ENCODE measurements at places on chromosomes 7 and 10.

DNA sequence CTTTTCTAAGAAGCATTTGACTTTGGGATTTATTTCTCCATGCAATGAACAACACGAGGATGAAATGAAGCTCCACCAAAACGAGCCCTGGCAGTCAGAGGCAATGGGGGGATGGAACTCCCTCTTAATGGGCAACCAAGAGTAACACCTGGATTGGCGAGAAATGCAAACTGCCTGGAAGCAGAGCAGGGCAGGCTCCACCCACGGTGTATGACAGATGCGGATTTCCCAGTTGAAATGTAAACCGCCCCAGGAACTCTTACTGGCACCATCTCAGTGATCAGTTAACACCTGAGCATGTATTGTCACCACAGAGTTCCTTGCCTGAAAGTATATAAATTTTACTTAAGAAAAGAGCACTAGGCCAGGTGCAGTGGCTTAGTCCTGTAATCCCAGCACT lies 47.3 kb upstream of the AUTS2 start:
- no peaks in the 10 kb centered on the region for H3K4me1 ChIP-seq
- no peak overlapping the region for H3K4me3 ChIP-seq
- no peak overlapping the region for H3K27ac ChIP-seq
- no peak for DNase-seq

- H3K27ac ChIP-seq = no peak overlapping the region
- H3K4me1 ChIP-seq = no peaks in the 10 kb centered on the region
- no peaks in the 10 kb centered on the region for H3K36me3 ChIP-seq
- no peak for DNase-seq
- no peaks in the 10 kb centered on the region for H3K27me3 ChIP-seq
- no peak overlapping the region for H3K4me3 ChIP-seq
Measured at GRCh38 chr10:110337906-110338305, 33.2 kb upstream of the SMNDC1 start.

- H3K36me3 ChIP-seq = no peaks in the 10 kb centered on the region
- peak; percentile 12 for DNase-seq
- H3K4me1 ChIP-seq = peaks cover 6% of the 10 kb centered on the region
- no peak overlapping the region for H3K4me3 ChIP-seq
Measured at GRCh38 chr7:922334-923107, 32.0 kb downstream of the ADAP1 start.

DNA sequence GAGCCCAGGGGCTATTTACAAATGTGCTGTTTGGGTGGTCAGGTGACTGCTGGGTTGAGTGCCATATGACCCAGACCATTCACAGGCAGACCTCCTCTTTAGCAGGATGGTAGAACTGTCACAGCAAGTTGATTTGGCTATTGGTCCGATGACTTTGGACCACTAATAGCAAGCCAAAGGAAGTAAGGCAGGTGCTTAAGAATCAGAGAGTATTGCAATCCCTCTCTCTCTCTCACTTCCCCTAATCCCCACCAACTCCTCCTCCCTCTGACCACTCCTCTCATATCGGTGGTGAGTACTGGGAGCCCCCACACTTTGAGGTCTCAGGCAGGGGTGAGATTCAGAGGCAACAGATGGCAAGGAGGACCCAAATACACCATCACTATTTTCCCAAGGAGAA lies 165.3 kb downstream of the TRIL start:
- no peak overlapping the region for H3K27ac ChIP-seq
- H3K4me3 ChIP-seq = no peak overlapping the region
- DNase-seq = no peak
- H3K27me3 ChIP-seq = no peaks in the 10 kb centered on the region

GRCh38 chr10:82308641-82309040 lies 433.6 kb downstream of the NRG3 start:
- DNase-seq = no peak
- no peak overlapping the region for H3K27ac ChIP-seq
- no peak overlapping the region for H3K4me3 ChIP-seq

- H3K36me3 ChIP-seq = no peaks in the 10 kb centered on the region
- no peak overlapping the region for H3K4me3 ChIP-seq
- no peaks in the 10 kb centered on the region for H3K4me1 ChIP-seq
- no peaks in the 10 kb centered on the region for H3K27me3 ChIP-seq
- H3K27ac ChIP-seq = no peak overlapping the region
Measured at GRCh38 chr10:31101123-31101522, 69.5 kb upstream of the ZNF438 start.

DNA sequence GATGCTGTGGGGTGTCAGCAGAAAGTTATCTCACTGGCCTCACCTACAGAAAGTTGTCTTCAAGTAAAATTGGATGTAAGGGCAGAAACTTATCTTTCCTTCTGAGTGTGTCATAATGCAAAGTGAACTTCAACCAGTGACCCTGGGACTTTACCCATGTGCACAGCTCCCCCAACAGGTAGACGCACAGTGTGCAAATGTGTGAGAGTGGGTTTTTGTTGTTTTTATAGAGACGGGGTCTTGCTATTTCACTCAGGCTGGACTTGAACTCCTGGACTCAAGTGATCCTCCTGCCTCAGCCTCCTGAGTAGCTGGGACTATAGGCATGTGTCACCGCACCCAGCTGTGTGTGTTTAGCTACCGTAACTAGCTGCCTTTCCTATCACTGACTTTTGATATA lies 6.4 kb upstream of the KAZALD1 start:
- no peak overlapping the region for H3K27ac ChIP-seq
- H3K4me1 ChIP-seq = peaks cover 8% of the 10 kb centered on the region
- H3K36me3 ChIP-seq = no peaks in the 10 kb centered on the region

GRCh38 chr10:132100091-132100481 lies 34.3 kb downstream of the JAKMIP3 start:
- H3K27ac ChIP-seq = no peak overlapping the region
- peaks cover 15% of the 10 kb centered on the region for H3K27me3 ChIP-seq
- no peaks in the 10 kb centered on the region for H3K36me3 ChIP-seq
- no peak overlapping the region for H3K4me3 ChIP-seq
- no peak for DNase-seq
- no peaks in the 10 kb centered on the region for H3K4me1 ChIP-seq

- H3K4me3 ChIP-seq = no peak overlapping the region
- no peaks in the 10 kb centered on the region for H3K4me1 ChIP-seq
- H3K36me3 ChIP-seq = peaks cover 7% of the 10 kb centered on the region
Measured at GRCh38 chr7:2182461-2182860, 50.3 kb downstream of the MAD1L1 start.

- H3K36me3 ChIP-seq = no peaks in the 10 kb centered on the region
- H3K4me3 ChIP-seq = no peak overlapping the region
- H3K27me3 ChIP-seq = no peaks in the 10 kb centered on the region
- DNase-seq = no peak
- H3K27ac ChIP-seq = no peak overlapping the region
Measured at GRCh38 chr7:150321788-150322113, 1.4 kb upstream of the LRRC61 start.

DNA sequence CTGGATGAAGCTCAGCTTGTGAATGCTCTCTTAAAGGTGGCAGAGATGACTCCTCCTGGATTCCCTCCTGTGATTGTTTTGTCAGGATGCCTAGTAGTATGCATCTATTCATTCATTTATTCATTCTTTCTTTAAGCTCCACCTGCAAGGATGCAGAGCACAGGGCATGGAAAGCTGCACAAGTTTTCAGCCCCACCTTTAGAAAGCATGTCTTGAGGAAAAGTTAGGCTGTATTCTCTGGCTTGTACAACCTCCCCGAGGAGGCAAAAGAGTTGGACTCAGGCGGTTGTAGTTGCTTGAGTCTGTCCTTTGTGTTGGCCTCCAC lies 22.4 kb downstream of the ARID5B start:
- no peak overlapping the region for H3K27ac ChIP-seq
- H3K36me3 ChIP-seq = no peaks in the 10 kb centered on the region
- DNase-seq = no peak
- peaks cover 19% of the 10 kb centered on the region for H3K4me1 ChIP-seq

DNA sequence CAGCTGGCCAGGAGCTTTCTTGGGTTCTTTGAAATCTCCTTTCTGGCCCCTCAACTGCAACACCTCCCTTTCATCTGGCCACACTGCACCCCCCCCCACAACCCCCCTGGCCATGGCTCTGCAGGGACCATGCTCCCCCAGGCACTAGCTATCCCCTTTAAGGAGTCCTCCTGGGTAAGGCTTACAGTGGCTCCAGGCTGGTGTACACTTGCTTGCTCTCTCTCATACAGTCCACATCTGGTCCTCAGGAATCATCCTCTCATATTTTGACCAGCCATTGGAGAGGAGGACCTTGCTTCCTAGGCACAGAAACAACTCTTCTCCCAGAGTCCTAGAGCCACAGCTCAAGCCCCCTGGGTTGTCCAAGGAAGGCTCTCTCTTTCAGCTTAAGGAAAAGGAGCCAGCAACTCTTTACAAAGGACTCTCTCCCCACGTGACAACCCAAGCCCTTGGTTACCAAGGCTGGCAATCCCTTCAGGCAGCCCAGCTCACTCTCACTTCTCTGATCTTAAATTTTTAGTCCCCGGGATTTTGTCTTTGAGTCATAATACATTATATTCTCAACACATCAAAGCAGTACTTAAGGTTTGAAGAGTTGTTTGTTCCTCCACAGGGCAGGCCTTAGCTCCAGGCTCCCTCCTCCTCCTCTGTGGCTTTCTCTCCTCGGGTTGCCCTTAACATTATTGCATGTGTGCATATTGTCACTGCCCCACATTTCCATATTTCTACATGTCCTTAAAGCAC lies 9.9 kb downstream of the GARIN1A start:
- H3K36me3 ChIP-seq = no peaks in the 10 kb centered on the region
- H3K27me3 ChIP-seq = no peaks in the 10 kb centered on the region
- no peaks in the 10 kb centered on the region for H3K4me1 ChIP-seq
- DNase-seq = no peak
- no peak overlapping the region for H3K27ac ChIP-seq
- H3K4me3 ChIP-seq = no peak overlapping the region

DNA sequence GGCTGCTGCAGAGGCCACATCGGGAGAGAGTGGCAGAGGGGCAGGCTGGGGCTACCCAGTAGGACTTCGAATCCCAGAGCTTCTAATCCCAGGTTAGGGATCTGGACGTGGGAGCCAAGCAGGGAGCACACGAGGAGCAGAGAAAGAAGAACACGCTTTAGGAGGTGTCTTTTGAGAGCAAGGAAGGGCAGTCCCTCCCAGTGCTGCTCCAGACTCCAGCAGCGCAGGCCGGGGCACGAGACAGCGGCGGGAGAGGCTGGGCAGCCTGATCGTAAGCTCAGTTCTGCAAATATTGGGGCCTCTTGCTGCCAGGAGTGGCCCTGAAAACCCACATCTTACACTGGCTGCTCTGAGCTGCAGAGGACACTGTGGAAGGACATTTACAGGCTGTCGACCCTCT lies 75.9 kb downstream of the HIPK2 start:
- no peak overlapping the region for H3K4me3 ChIP-seq
- peak; percentile 60 for DNase-seq
- peaks cover 55% of the 10 kb centered on the region for H3K36me3 ChIP-seq
- H3K4me1 ChIP-seq = peaks cover 23% of the 10 kb centered on the region

- H3K4me3 ChIP-seq = no peak overlapping the region
- no peaks in the 10 kb centered on the region for H3K27me3 ChIP-seq
- H3K27ac ChIP-seq = peak overlapping the region; percentile 98
Measured at GRCh38 chr7:74021546-74022320, 6.2 kb upstream of the ELN start.

- H3K4me1 ChIP-seq = no peaks in the 10 kb centered on the region
- no peak for DNase-seq
- no peaks in the 10 kb centered on the region for H3K36me3 ChIP-seq
- no peaks in the 10 kb centered on the region for H3K27me3 ChIP-seq
- no peak overlapping the region for H3K4me3 ChIP-seq
Measured at GRCh38 chr10:25678666-25679065, 255.4 kb upstream of the MYO3A start.

DNA sequence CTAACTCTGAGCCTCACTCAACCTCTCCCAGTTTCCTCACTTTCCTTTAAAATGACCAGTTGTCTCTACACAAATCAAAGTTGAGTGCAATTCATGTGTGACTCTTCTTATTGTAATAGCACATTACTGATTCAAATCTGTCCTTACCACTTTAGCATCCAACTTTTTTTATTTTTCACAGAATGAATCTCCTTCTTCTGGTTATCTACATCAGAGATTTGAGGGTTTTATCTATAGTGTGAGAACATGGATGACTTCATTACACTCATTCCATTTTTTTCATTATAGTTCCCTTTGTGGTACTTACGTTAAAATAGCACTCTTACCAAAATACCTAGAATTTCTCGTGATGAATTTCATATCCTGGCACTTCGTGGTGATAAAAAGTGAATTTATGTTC lies 43.3 kb downstream of the RTKN2 start:
- no peak overlapping the region for H3K27ac ChIP-seq
- no peaks in the 10 kb centered on the region for H3K36me3 ChIP-seq
- H3K4me3 ChIP-seq = no peak overlapping the region
- no peak for DNase-seq

DNA sequence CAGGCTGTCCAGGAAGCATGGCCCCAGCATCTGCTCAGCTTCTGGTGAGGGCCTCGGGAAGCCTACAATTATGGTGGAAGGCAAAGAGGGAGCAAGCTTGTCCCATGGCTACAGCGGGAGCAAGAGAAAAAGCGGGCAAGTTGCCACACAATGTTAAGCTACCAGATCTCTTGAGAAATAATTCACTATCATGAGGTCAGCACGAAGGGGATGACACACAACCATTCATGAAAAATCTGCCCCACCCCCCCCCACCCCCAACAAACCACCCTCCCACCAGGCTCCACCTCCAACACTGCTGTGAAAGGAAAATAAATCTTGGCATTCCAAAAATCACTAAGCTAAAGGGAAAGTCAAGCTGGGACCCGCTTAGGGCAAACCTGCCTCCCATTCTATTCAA lies 545.8 kb upstream of the NRP1 start:
- no peak overlapping the region for H3K27ac ChIP-seq
- H3K4me3 ChIP-seq = no peak overlapping the region
- no peak for DNase-seq
- no peaks in the 10 kb centered on the region for H3K36me3 ChIP-seq

- no peak for DNase-seq
- no peak overlapping the region for H3K4me3 ChIP-seq
- H3K27ac ChIP-seq = no peak overlapping the region
Measured at GRCh38 chr10:4733150-4733842, 92.7 kb upstream of the AKR1E2 start.

DNA sequence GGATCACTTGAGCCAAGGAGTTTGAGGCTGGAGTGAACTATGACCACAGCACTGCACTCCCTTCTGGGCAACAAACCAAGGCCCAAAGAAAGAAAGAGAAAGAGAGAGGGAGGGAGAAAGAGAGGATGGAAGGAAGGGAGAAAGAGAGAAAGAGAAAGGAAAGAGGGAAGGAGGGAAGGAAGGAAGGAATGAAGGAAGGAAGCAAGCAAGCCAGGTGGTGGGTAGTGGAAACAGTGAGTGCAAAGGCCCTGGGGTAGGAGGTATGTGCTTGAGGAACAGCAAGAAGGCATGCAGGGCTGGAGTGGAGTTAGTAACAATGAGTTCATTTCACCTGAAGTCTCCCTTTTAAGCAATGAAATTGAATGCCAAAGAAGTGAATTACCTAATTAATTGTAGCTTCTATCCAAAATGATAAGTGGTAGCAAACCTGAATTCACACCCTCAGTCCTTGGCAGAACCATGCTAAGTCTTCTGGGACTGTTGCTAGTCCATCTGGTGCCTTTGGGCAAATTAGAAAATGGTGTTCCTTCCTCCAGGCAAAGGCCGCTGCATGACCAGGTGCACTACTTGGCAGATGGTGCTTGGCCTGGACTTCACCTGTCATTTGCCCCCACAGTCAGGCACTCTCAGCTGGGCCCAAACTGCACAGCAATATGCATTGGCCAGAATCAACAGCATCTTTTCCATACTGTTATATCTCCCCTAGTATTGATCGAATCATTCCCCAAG lies 67.4 kb upstream of the MPP7 start:
- H3K27ac ChIP-seq = no peak overlapping the region
- no peak for DNase-seq
- no peaks in the 10 kb centered on the region for H3K27me3 ChIP-seq
- H3K36me3 ChIP-seq = no peaks in the 10 kb centered on the region
- H3K4me1 ChIP-seq = no peaks in the 10 kb centered on the region

GRCh38 chr10:132431537-132432175 lies 34.7 kb downstream of the PWWP2B start:
- H3K36me3 ChIP-seq = no peaks in the 10 kb centered on the region
- no peaks in the 10 kb centered on the region for H3K4me1 ChIP-seq
- no peaks in the 10 kb centered on the region for H3K27me3 ChIP-seq
- no peak overlapping the region for H3K27ac ChIP-seq
- H3K4me3 ChIP-seq = no peak overlapping the region
